ENCODE measurements at places on chromosomes 11 and 22. TPM values are rescaled to one million over a fixed set of nuclear protein-coding genes. Genes with fewer than 3 reads are reported as not detected.
A peak's percentile ranks its signal among the peaks of the same experiment; 100 is the strongest.

DNA sequence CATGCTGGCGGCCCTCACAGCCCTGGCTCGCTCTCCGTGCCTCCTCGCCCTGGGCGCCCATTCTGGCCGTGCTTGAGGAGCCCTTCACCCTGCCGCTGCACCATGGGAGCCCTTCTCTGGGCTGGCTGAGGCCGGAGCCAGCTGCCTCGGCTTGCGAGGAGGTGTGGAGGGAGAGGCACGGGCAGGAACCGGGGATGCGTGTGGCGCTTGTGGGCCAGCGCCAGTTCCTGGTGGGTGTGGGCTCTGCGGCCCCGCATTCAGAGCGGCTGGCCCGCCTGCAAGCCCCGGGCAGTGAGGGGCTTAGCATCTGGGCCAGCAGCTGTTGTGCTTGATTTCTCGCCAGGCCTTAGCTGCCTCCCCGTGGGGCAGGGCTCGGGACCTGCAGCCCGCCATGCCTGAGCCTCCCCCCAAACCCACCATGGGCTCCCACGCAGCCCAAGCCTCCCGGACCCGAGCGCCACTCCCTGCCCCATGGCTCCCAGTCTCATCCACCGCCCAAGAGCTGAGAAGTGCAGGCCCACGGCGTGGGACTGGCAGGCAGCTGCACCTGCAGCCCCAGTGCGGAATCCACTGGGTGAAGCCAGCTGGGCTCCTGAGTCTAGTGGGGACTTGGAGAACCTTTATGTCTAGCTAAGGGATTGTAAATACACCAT is 163.4 kb upstream of the LRRC4C start:
- DNase-seq = no peak

GRCh38 chr11:126304457-126305075 is 706 bp downstream of the DCPS start:
- DNase-seq = no peak

GRCh38 chr22:18057568-18058209 is 20.1 kb upstream of the PEX26 start:
- DNase-seq = no peak

- peak; percentile 48 for DNase-seq
Observed at GRCh38 chr11:127345819-127346459, 345.4 kb upstream of the KIRREL3 start.

DNA sequence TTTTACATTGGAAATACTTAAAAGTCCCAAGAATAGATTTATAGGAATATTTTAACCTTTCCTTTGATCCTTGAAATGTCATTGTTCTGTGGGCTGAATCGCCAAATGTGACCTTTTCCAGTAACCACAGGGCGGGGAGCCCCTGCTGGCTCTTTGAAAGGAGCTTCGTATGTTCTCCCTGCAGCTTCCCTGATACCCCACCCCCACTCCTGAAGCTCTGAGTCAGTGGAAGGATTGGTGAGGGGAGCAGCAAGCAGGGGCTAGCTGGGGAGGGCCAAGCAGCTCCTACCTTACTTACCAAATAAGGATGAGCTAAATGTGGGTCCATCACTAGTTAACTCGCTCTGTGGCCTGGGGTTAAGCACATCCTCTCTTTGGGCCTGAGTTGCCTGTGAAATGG is 87.7 kb downstream of the CHST1 start:
- DNase-seq = no peak

Gene OR52N4
- 0.44 TPM for total RNA-seq

DNA sequence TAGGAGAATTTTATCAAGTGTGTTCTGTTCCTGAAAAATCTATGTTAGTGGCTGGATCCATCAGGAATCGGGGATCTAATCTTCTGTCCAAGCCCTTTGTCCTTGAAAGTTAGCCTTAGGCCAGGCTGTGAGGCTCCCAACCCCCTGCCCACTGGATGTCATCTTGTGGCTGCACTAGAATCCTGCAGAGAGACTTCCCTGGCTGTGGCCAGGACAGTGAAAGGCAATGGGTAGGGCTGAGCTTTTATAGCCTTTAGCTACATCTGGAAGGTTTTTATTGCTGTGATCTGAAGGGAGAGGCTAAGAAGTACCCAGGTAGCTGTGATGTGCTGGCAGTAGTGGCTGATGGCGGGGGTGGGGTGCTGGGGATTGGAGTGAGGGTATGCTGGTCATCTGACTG is 2.1 kb downstream of the OAF start:
- DNase-seq = no peak

Gene SC5D
- total RNA-seq = 79.2 TPM

DNA sequence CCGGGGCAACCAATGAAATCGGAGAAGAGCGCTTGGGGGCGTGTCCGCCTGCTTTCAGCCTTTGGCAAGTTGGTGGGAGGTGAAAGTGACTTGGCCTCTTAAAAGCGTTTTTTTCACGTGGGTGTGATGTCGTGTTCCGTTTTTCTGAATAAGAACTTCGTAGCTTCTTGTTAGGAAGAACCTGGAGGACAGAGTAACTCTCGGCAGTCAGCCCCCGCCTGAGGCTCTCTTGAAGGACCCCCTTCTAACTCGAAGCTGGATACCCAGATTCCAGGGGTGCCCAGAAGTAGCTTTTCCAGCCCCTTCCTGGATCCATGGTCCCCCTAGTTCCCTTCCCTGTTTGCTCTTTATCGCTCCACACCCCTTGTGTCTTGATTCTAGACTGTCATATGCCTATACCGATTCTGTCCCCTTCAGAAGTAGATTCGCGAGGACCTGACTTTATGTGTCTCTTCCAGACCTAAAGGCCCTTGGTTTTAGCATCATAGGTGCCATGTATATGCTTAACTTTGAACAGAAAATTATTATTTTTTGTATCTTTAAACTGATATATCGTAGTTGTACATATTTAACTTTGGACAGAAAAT is 915 bp upstream of the OSBP start:
- DNase-seq = no peak
